ENCODE measurements at places on chromosomes 12 and 14.

DNA sequence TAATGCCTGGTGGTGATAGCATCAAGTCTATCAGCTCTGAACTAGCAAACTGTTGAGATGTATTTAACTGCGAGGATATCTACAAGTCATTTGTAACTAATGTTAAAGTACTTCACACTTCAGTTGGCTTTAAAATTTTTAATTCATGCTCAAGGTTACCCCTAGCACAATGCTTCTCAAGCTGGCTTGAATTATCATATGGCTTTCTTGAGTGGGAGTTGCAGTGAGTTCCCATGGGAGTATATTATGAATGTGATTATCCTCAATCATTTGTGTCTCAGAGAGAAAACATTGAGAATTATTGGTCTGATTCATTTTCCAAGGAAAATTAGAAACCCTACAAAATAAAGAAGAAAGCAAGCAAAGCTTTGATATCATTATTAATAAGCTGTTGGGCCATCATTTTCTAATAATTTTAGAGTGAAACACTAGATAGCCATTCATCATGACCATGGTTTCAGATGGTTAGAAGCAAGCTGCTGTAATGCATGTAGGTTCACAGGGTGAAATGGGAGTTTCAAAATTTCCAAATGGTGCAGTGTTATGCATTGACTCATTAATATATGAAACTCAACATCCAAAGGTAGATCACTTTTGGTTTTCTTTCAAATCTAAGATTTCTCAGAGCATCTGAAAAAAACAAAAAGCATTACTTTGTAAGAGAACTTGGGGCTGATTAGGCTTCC lies 11.8 kb upstream of the KRAS start:
- no peak for DNase-seq

- no peak for DNase-seq
These were observed 974 bp upstream of the TNS2 start for GRCh38 chr12:53048780-53049401.

GRCh38 chr12:14845350-14845750 lies 2.0 kb upstream of the ART4 start:
- DNase-seq = peak; percentile 72

DNA sequence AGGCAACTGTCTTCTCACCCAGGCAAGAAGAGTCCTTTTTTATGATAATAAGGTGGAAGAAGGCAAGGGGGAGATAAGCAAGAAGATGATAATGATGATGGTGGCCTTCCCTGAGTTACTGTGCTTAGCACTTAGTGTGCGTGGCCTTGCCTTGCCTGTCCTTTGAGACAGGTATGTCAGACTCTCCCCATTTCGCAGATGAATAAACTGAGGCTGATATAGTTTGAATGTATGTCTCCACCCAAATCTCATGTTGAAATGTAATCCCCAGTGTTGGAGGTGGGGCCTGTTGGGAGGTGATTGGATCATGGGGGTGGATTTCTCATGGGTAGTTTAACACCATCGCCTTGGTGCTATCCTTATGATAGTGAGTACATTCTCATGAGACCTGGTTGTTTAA lies 8.6 kb upstream of the OAS3 start:
- no peak for DNase-seq

DNA sequence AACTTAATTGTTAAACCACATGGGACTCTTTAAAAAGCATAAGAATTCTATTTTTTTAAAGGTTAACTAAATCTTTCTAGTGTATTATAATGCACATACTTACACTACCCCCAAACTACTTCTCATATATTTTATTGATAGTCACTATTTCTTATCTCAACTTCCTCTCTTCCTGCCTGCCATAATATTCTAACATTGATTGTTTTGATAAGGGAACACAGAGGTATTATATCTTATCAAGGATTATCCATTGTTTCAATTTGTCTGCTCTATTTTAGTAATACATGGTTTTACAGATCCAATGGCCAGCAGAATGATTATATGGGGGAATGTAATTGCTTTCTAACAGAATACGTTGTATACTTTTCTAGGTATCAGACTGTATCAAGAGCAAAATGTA lies 98.9 kb downstream of the EPS8 start:
- DNase-seq = no peak

Data from SW 1271 (cell line).